ENCODE measurements at places on chromosomes 7 and 10. TPM values are rescaled to one million over a fixed set of nuclear protein-coding genes. Genes with fewer than 3 reads are reported as not detected.

- H3K27me3 ChIP-seq, result peaks cover 3% of the 10 kb centered on the region
- no peak overlapping the region for H3K27ac ChIP-seq
- no peaks in the 10 kb centered on the region for H3K36me3 ChIP-seq
- H3K4me1 ChIP-seq, result no peaks in the 10 kb centered on the region
- DNase-seq, result no peak
These were observed 8.0 kb downstream of the PSD start for GRCh38 chr10:102410429-102411073.

OR2A42 gene
- polyA plus RNA-seq, result not detected

DNA sequence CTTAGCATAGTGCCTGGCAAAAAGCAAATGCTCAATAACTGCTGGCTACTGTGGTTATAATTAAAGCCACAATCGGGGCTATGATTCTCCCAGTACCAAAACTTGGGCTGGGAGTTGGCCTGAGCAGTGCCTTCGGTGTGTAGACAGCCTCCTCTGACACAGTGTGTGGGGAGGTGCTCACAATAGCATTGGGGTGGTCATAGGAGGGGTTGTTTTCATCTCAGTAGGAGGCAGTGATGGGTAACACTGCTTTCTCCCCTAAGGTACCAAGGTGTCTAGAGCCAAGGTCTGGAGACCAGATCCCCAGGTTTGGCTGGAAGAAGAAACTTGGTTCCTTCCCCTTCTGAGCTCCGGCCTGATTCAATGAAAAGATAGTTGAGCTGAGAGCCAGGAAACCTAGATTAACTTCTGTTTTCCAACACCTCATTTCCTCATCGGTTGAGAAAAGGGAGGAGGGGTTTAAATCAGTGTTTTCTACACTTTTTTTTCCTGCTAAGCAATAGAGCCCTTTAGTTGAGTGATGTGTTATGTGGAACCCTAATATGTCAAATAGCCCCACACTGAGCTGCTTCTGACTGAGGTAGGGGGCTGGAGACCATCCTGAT is 68.2 kb downstream of the LRMDA start:
- no peak overlapping the region for H3K27ac ChIP-seq
- no peak for DNase-seq
- H3K27me3 ChIP-seq, result no peaks in the 10 kb centered on the region

DNA sequence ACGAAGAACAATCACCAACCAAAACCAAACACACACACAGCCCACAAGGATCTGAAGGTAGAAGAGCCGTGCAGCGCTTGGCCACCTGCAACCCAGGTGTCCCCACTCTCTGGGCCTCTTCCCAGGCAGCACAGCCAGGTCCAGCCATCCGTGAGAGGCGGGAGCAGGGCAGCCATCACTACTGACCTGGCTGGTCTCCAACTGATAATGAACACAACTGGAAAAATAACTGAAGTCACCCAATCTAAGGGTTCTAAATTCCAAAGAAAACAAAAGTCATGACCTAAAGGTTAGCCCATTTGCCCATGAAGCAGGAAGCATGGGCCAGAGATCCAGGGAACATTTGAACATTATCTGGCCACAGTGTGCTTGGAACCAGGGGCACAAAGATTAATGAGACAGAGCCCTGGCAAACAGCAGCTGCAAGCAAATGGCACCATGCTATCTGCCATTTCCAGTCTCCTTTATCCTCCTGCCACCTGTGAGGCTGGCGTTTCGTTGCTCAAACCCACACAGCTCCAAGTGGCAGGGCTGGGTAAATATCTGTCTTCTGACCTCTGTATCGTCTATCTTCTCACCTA is 207.9 kb downstream of the TNS3 start:
- no peak overlapping the region for H3K27ac ChIP-seq
- peak; percentile 86 for DNase-seq
- no peaks in the 10 kb centered on the region for H3K36me3 ChIP-seq
- H3K27me3 ChIP-seq, result no peaks in the 10 kb centered on the region

DNA sequence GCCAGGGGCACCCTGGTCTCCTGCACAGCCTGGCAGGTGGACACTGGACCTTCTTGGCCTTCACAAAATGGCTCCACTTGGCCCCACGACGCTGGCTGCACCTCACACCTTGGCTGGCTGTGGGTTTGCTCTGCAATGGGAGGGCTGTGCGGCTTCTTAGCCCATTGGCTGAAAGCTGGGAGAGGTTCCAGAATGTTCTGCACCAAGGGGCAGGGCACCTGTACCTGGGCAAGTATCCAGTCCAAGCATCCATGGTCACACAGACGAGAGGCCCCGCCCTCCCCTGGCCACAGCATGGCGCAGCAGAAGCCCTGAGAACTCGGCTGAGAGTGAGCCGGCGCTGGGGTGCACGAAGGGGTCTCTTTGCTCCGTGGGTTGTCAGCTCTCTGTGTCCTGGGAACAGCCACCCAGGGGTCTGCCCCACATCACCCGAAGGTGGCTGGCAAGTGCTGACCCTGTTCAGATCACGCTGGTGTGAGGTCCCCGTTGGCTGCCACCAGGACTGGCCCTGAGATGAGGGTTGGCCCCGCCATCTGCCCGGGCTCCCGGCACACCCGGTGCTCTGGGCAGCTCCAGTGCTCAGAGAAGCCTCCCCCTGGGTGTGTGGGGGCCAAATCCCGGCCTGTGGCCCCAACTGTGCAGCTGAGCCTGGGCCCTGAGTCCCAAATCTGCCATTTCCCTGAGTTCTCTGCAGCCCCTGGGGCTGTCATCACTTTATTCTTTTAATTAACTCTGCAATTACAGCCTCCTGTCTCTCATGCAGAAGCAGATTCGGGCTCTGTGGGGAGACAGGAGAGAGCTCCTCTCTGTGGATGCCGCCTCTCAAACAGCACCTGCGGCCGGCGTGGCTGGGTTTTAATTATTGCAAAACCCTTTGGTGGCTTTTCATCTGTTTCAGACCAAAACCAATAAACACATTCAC is 19.4 kb upstream of the ADGRA1 start:
- H3K27ac ChIP-seq, result no peak overlapping the region
- no peaks in the 10 kb centered on the region for H3K36me3 ChIP-seq
- DNase-seq, result peak; percentile 58
- H3K4me3 ChIP-seq, result no peak overlapping the region
- H3K27me3 ChIP-seq, result no peaks in the 10 kb centered on the region

DNA sequence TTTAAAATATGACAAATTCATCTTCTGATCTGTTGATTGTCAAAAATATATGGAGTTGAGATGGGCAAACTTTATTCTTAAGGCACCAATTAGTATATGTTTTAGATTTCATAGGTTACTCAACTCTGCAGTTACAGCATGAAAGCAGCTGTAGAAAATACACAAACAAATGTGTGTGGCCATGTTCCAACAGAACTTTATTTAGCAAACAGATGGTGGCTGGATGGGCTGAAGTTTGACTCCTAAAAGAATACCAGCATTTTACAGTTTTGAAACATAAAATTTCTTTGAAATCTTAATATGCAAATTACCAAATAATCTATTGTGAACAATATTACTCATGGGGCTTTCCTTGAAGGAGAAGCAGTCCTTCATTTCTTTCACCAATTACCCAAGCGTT is 1206.0 kb upstream of the LRRTM3 start:
- H3K4me1 ChIP-seq, result no peaks in the 10 kb centered on the region
- no peak overlapping the region for H3K27ac ChIP-seq
- no peaks in the 10 kb centered on the region for H3K36me3 ChIP-seq
- H3K4me3 ChIP-seq, result no peak overlapping the region
- DNase-seq, result no peak
- no peaks in the 10 kb centered on the region for H3K27me3 ChIP-seq

DNA sequence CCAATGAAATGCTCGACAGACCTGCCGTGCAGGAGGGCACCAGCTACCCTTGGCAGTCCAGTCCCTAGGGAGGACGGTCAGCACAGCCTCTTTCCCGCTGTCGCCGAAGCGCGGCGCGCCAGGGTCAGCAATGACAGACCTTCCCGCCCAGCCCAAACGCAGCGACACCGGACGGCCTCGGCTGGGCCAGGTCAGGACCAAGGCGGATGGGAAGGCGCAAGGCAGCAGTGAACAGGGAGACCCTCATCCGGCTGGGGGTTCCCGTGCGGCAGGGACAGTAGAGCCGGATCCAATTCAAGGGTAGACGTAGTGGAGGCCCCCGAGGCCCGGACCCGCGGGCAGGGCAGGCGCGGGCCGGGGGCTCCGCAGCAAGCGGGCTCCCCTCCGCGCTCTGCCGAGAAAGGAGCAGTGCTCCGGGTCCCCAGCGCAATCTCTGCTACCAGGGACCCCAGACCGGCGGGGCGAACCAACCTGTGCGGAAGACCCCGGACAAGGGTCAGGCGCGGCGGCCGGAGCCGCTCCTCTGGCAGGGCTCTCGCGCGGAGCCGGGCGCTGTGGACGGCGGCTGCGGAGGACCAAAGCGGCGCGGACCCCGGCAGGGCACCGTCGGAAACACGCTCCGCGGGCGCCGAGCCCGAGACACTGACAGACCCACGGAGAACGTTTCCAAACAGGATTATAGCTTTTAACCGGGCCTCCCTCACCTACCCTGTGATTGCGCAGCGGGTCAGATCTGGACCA is at the start of gene SEC31B:
TSS of gene SEC31B (minus strand) at position 551 of the 741 bp plus-strand sequence. CDS start 2,909 bp downstream, outside the sequence.
- H3K4me1 ChIP-seq, result peaks cover 7% of the 10 kb centered on the region
- H3K27me3 ChIP-seq, result no peaks in the 10 kb centered on the region
- H3K4me3 ChIP-seq, result peak within 1 kb of the TSS; percentile 26

ST8SIA6 gene
- polyA plus RNA-seq, result not detected

DNA sequence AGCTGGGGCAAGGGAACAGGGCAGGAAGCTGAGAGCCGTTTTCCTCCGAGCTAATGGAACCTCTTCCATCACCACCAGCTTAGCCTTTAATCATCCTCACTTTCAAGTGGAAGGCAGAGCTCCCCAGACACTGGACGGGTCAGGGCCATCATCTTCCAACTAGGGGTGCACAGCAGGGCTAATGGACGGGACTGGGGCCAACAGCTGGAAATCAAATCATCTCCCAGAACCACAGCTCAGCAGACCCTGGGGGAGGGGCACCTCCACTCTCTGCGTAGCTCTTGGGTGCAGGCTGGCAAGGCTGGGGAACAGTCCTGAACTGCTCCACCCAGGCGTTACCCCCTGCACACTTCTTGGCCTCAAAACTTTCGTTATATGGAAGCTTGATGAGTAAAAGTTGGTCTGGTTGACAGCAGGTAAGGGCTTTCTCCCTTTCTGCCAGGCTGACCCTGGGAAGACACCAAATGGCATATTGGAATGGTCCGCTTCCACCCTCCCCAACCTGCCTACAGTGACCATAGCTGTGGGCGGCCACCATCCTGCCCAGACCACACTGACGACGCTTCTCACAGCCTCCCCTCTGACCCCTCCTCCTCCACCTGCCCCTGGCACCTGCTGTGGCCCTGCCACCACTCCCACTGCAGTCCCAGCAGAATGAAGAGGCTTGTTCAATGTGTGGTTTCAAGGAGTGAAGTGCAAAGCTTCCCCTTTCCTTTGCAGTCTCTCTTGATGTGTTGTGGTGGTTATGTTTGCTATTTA is 51.7 kb upstream of the RET start:
- no peak overlapping the region for H3K4me3 ChIP-seq
- H3K27ac ChIP-seq, result no peak overlapping the region
- no peaks in the 10 kb centered on the region for H3K36me3 ChIP-seq
- H3K4me1 ChIP-seq, result no peaks in the 10 kb centered on the region

- H3K4me3 ChIP-seq, result no peak overlapping the region
- no peaks in the 10 kb centered on the region for H3K36me3 ChIP-seq
- DNase-seq, result no peak
- H3K27ac ChIP-seq, result no peak overlapping the region
These were observed 41.4 kb upstream of the ADO start for GRCh38 chr10:62763155-62763554.

- DNase-seq, result no peak
- no peaks in the 10 kb centered on the region for H3K27me3 ChIP-seq
- H3K27ac ChIP-seq, result no peak overlapping the region
- H3K4me1 ChIP-seq, result peaks cover 4% of the 10 kb centered on the region
- no peaks in the 10 kb centered on the region for H3K36me3 ChIP-seq
These were observed 225.7 kb upstream of the NPVF start for GRCh38 chr7:25454020-25454419.

DNA sequence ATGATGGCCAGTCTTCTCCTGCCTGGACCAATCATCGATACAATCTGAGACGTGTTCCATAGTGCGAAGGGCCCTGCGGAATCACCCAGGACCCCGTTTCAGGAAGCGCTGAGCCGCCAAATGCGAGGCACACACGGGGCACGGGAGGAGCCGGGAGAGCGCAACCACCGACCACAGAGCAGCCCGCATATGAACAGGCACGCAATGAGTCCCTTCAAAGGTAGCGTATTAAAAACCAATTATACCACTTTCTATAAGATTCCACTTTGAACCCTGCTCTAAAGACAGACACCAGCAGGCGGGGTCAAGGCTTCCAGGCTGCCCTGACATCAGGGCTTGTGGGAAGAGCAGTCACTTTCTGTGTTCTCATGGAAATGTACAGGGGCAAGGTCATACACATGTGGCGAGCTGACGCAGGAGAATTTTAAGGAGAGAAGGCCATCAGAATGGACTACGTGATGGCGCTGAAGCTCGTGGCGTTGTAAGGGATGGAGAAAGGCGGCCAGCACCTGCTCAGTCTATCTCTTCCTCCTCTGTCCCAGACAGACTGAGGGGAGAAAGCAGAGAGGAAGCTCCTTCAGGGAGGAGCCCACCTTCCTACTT is 46.2 kb downstream of the AMZ1 start:
- DNase-seq, result no peak
- no peaks in the 10 kb centered on the region for H3K36me3 ChIP-seq
- no peak overlapping the region for H3K27ac ChIP-seq
- no peaks in the 10 kb centered on the region for H3K27me3 ChIP-seq

SLC26A4 gene
- polyA plus RNA-seq, result 0.72 TPM

DNA sequence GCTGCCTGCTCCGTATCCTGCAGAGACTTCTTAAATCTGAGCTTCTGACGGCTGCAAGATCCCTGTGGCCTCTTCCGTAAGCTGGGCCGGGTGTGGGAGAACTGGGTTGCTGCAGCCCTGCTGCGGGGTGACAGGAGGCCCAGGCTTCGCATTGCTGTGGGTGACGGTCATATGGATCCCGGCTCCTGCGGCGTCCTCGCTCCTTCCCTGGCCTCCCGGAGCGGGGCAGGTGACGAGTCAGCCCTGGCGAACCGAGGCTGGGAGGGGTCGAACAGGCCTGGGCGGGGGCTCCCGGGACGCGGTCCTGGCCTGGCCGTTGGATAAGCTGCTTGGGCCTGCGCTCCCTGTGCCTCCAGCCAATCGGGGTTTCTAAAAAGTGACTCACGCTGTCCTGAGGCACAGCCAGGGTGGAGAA is 7.8 kb upstream of the UBE2D1 start:
- H3K27ac ChIP-seq, result no peak overlapping the region
- DNase-seq, result no peak
- H3K36me3 ChIP-seq, result no peaks in the 10 kb centered on the region
- no peaks in the 10 kb centered on the region for H3K4me1 ChIP-seq
- no peaks in the 10 kb centered on the region for H3K27me3 ChIP-seq

GRCh38 chr7:139675127-139676125 is 102.4 kb downstream of the HIPK2 start:
- H3K4me1 ChIP-seq, result peaks cover 58% of the 10 kb centered on the region
- H3K27ac ChIP-seq, result no peak overlapping the region
- no peak overlapping the region for H3K4me3 ChIP-seq
- no peaks in the 10 kb centered on the region for H3K36me3 ChIP-seq
- H3K27me3 ChIP-seq, result no peaks in the 10 kb centered on the region

PTN gene
- polyA plus RNA-seq, result 0.46 TPM

Data from pancreas (tissue), 10 donors.